ENCODE measurements at places on chromosomes 13 and 19. TPM values are rescaled to one million over a fixed set of nuclear protein-coding genes. Genes with fewer than 3 reads are reported as not detected.

DNA sequence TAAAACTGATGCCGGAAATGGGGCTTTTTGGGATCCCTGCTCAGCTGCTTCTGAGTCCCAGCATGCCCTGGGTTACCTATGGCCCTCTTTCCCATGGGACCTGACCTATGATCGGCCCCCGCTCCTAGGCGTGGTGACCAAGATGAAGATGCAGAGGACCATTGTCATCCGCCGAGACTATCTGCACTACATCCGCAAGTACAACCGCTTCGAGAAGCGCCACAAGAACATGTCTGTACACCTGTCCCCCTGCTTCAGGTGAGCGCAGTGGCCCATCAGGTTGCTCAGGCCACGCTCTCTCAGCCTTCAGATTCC lies 1.5 kb downstream of the RPS11 start:
- no peak for DNase-seq

DNA sequence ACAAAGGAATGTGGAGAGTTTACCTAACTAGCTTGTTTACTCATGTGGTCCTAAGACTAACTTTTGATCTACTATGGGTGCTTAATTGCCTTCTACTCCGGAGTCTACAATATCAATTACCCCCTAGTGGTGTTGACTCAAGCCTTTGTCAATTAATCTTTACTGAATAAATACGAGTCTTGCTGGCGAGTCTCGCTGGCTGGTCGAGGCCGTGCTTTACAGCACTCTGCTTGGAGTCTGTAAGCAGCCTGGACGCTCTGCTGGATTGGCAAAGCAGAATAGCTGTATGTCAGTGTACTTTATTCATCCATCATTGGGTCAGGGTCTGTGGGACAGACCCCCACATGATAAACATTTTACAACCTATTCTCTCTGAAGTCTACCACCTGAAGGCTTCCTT lies 9.9 kb upstream of the SPART start:
- DNase-seq = no peak

DNA sequence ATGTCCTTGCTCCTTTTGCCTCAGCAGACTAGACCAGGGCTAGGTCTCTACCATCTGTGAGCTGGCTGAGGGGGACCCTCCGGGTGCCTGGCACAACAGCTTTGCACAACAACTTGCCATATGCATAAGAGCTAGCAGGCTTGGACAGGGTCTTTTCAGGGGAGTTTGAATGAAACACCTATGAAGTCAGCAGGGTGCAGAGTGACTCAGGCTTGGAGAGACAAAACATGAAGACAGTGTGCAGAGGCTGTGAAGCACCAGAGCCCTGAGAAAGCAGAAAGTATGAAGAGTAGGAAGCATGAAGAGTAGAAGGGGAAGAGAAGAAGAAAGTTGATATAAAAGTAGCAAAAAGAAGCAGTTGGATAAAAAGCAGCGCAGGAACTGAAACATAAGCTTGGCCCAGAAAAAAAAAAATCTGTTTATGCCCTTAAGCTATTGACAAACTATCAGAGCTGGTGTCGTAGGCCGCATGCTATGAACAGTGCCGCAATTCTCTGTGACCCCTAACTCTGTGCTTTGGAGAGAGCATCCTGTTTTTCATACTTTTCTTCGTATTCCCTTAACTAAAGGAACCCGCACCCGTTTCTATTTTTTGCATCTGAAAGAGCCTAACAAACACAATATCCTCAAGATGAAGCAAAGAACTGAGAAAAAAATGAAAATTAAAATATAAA lies 52.7 kb upstream of the FAM216B start:
- no peak for DNase-seq

DNA sequence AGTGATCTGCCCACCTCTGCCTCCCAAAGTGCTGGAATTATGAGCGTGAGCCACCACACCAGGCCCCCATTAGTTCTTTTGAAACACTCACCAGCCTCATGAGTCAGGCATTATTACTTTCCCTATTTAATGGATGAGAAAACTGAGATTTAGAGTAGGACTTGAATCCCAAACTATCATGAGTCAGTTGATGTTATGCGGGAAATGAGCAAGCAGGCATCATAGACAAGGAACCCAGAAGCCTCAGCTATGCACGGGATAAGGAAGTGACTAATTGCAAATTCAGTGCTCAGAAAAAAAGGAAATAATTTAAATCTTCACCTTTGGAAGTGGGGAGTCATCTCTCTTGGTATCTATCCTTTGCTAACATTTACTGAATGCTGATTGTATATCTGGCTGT lies 217.5 kb downstream of the ABCC4 start:
- no peak for DNase-seq

The CEACAM7 gene
- total RNA-seq = not detected

The ZNF571 gene
- 3.8 TPM for total RNA-seq

The ZNF681 gene
- 0.30 TPM for total RNA-seq

The KRTDAP gene
- not detected for total RNA-seq

The CILP2 gene
- 0.50 TPM for total RNA-seq

The VWA8 gene
- 45.0 TPM for total RNA-seq

The ZNF772 gene
- total RNA-seq = 24.0 TPM

- DNase-seq = no peak
Measured at GRCh38 chr13:91716436-91717065, 318.1 kb downstream of the GPC5 start.
